ENCODE measurements at places on chromosomes 7 and 10.

- no peak for DNase-seq
These were observed 83.7 kb upstream of the AFAP1L2 start for GRCh38 chr10:114487815-114488536.

DNA sequence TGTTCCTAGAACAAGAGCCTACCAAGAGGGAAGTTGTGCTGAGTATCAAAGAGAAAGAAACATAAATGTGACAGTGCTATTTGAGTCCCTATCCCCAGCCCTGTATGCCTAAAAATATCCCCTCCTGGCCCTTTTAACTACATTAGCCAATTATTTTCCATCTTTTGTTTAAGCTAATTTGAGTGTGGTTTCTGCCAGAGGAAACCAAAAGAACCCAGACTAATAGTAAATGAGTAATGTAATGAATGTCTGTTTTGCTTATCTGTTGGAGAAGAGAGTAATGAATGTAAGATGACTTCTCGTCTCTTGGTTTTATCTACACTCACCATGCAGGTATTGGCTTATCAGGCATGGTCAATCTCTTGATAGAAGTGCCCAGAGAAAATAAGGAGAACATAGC lies 134.4 kb upstream of the CDK1 start:
- DNase-seq = no peak

DNA sequence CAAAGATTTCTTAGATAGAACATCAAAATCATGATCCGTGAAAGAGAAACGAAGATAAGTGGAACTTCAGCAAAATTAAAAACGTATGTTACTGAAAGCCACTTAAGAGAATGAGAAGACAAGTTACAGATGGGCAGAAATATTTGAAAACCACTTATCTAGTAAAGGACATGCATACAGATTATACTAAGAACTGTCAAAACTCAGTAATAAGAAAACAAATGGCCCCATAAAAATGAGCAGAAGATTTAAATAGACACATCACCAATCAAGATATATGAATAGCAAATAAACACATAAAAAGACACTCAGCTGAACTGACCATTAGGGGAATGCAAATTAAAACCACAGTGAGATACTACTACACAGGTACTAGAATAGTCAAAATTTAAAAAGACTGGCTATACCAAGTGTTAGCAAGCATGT lies 343.7 kb downstream of the PTEN start:
- no peak for DNase-seq

GRCh38 chr7:42134276-42134876 lies 102.6 kb downstream of the GLI3 start:
- no peak for DNase-seq

DNA sequence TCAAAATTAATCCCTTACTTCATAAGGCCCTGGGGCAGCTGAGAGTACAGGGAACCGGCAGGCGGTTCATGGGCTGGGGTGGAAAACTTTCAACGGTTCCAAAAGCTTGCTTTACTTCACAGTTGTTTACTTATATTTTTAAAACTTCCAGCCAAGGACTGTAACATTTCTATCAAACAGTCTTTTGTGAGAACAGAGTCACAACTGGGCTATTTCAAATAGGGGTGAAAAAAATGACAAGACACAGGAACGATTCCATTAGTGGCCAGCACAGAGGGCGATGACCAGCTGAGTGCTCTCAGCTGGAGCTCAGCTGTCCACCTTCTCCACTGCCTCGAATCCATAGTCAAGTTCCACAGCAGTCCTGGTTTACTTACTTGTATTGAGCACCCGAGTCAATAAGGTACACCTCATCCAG lies 48.2 kb downstream of the XPNPEP1 start:
- DNase-seq = no peak

DNA sequence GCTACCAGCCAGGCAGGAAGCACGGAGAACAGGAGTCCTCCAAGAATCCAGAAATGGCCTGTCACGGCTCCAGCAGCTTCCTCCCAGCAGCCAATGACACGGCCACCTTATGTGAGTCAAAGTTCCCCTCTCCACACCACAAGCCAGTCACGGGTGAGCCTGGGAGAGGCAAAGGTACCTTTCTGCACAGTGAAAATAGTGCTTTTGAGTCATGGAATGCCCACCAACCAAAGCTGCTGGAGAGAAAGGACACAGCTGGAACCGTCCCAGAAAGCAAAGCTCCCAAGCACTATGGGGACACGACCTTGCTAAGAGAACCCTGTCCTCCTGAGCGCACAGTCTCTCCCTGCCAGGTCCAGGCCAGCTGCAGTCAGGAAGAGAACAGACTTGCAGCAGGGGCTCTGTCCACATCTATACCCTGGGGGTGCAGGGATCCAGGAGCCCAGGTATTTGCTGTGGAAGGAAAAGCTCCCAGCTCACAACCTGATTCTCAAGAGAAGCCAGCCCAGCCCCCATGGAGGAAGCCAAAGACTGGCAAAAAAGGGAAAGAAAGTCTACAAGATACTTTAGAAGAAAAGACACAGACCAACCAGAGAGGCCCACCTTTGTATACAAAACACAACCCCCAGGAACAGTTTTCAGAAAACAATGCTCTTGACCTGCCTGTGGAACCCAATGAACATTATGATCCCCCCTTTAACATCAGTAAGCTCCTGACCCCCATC lies 24.4 kb downstream of the C10orf71 start:
- no peak for DNase-seq

DNA sequence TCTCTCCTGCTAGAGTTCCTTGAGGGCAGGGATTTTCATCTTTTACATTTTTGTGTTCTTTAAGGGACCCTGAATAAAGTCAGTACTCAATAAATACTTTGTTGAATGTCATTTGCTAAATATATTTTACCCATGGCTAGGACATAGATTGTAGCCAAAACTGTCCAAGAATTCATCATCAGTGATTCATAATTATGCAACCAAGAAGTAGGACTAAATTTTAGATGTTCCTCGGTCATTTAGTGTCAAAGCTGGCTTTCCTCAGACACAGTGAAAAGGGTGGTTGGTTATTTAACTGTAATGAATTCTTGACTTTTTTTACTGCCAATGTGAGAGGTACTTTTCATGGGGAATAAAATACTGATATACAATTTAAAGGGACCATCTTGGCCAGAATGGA lies 3.3 kb downstream of the NUDT13 start:
- DNase-seq = no peak

GRCh38 chr7:85529201-85529600 lies 342.3 kb upstream of the SEMA3D start:
- DNase-seq = no peak

DNA sequence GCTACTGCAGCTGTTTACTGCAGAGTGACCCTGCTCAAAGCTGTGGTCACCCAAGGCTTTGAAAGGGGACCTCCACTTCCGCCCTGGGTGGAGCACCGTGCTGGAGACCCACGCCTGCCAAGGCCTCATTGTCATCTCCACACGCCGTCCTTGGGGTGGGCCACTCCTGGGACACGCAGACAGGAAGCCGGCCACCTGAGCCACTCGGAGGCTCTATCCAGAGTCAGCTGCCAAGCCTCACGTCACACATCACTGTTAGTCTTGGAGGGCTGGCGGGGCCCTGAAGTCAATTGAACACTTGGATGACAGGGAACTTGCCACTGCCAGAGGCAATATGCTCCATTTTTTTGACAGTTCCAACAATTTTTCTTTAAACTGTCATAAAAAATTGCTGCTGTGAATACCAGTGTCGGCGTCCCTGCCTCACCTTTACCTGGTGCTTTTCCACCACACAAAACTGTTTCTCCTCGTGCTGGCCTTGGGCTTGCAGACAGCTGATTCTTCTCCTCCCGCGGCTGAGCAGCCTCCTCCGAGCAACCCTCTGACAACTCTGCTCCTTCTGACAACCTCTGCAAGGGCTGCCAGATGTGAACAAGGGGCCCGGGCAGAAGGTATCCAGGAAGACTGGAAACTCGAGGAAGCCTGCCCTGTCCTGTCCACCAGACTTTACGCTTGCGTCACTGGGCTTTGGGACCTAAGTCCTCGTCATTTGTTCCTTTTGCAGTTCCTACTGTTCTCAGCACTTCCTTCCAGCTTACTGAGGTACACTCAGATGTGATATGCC lies 81.9 kb downstream of the EGFR start:
- DNase-seq = peak; percentile 60
